Retinal pigment epithelial cell (primary cell): ENCODE measurements at places on chromosomes 6 and 20.

DNA sequence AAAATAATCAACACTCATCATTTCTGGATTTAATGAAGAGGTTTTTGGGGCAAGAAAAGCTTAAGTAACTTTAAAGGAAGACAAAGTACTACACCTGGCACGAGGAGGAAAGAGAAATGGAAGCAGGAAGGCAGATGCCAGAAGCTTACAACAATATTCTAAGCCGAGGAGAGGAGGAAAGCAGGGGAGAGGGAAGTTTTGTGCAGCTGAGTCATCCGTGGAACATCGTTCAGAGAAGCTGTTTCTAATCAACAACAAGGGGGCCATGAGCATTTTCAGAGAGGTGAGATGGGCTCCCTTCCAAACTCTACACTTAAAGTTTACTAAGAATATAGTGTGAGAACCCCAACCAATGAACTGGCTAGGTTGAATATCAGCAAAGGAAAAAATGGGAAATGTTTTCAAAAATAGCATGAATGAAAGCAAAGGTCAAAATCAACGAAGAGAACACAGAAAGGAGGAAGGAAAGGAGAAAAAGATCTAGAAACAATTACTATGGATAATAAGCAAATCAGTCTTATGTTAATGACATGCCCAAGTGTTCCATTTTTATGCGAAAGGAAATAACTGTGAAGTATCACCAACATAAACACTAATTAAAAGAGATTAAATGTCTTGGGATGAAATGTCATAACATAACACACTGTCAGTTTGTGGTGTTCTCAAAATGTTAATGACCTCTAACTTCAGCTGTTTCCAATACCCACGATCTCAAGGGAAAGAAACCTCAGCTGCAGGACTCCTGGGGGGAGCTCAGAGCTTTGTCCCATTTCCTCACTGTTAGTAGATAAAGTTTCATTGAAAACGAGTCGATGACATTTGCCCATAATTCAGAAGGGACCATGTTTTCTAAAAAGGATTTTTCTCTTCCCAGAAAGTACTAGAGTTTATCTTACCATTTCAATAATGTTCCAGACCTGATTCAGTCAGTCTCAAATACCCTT lies 203.4 kb upstream of the STXBP5 start:
- no peak for DNase-seq

DNA sequence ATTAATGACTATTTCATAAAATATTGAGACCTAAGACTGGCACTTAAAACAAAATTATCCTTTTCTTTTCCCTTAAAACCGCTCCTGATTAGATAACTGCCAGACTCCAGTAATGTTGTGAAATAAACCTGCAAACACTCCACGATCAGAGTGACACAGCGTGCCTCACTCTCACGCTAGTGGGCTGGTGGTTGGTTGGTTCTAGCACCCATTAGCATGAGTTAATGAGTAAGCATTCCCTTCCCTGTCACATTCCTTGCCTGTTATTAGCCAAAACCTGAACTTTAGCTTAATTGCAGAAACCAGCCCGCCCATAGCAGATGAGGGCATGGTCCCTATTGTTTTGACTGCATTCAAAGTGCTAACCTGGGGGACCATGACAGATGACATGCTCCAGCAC lies 193.4 kb downstream of the CD83 start:
- DNase-seq: no peak

DNA sequence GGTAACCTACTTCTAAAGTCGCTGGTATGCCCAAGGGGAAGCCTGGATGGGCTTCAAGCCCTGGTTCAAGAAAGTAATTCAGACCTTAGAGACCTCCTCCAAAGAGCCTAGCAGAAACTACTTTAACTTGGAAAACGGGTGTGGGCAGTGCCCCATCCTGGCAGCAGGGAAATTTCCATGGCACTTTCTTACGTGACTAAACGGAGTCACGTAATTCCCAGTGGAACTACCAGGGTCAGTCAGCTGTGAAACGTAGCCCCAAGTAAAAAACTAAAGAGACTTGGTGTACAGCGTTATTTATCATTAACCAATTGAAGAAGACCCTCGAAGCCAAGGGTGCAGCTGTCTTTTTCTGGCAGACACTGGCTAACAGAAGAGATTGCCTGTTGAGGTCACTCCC lies 114.0 kb downstream of the RCAN2 start:
- DNase-seq: no peak

- DNase-seq: no peak
Observed at GRCh38 chr20:52738081-52738480, 234.1 kb upstream of the TSHZ2 start.

- no peak for DNase-seq
Observed at GRCh38 chr6:22699151-22699550, 129.8 kb downstream of the HDGFL1 start.

- DNase-seq: peak; percentile 94
Observed at GRCh38 chr20:41329435-41330342, 10.9 kb upstream of the LPIN3 start.

DNA sequence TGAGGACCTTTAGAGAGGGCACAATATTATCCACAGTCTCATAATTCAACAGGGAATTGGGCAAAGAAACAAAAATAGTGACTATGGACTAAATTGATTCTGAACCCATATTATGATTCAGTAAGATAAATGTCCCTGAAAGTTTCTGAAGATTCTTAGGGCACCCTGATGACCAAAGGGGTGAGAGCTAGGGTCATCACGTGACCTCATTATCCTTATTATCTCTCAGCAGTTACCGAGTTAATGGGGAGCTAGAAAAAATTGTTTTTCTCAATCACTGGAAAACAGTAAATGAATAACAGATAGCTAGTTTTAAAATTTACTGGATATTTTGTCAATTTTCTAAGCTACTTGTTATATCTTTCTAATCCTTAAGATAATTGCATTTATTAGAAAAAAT lies 639.5 kb downstream of the PRKN start:
- DNase-seq: no peak

DNA sequence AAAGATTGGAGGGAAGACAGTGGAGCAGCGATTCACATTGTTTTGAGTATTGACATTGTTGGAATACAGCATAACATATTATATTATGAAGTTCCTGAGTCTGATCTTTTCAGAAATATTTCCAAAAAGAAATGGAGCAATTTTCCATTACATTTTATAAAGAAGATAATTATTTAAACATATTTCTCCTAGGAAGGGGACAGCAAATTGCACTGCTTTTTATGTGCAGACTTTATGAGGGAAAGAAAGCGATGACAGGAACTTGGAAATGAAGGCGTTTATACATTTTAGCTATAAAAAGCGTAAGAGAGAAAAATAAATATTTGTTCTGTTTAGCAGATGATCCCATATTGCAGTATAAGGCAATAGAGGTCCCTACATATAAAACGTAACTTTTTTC lies 117.0 kb upstream of the EDN1 start:
- DNase-seq: no peak

GRCh38 chr6:70764706-70765105 lies 97.0 kb downstream of the SMAP1 start:
- no peak for DNase-seq

- no peak for DNase-seq
Observed at GRCh38 chr6:116278854-116279231, 887 bp downstream of the TSPYL1 start.

DNA sequence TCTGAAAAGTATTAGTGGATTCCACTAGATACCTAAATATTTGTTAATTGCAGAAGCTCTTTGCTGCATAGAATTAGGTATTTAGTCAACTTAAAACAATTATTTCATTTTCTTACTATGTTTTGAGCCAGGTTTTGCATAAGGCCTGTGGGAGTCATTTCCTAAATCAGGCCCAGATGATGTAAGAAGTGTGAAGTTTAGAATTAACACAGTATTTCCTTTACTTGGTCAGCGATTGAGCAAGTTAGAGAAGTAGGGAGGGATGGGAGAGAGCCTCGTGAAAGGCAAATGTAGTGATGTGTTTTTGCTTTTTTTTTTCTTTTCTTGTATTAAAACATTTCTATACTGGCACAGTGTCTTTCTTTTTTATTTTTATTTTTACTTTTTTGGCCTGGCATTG lies 711.1 kb downstream of the HDGFL1 start:
- DNase-seq: no peak

DNA sequence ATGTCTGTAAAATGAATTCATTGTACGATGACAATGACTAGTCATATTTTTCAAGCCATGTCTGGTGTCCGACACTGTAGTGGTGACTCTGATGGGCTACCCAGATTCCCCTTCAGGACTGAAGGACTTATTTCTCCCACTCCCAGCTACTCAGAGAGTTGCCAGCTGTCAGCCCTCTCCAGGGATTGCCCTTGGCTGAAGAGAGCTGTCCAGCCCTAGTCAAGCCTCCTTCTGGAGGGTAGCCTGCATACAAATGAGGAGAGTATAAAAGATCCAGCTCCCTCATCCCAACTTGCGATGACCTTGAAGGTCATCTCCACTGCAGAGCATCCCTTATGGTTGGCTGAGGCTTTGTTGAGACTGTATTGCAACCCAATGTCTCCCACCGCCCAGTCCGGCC lies 29.9 kb downstream of the JPH2 start:
- no peak for DNase-seq

- DNase-seq: no peak
Observed at GRCh38 chr6:38603496-38603895, 36.2 kb downstream of the BTBD9 start.
